Stimulated activated CD4-positive, alpha-beta T cell treated with anti-CD3 and anti-CD28 coated beads, Interleukin-1b, Interleukin-23, amount 100 ng/mL, for 1 hour (primary cell): ENCODE measurements at places on chromosomes 16 and 17.
A peak's percentile ranks its signal among the peaks of the same experiment; 100 is the strongest.

DNA sequence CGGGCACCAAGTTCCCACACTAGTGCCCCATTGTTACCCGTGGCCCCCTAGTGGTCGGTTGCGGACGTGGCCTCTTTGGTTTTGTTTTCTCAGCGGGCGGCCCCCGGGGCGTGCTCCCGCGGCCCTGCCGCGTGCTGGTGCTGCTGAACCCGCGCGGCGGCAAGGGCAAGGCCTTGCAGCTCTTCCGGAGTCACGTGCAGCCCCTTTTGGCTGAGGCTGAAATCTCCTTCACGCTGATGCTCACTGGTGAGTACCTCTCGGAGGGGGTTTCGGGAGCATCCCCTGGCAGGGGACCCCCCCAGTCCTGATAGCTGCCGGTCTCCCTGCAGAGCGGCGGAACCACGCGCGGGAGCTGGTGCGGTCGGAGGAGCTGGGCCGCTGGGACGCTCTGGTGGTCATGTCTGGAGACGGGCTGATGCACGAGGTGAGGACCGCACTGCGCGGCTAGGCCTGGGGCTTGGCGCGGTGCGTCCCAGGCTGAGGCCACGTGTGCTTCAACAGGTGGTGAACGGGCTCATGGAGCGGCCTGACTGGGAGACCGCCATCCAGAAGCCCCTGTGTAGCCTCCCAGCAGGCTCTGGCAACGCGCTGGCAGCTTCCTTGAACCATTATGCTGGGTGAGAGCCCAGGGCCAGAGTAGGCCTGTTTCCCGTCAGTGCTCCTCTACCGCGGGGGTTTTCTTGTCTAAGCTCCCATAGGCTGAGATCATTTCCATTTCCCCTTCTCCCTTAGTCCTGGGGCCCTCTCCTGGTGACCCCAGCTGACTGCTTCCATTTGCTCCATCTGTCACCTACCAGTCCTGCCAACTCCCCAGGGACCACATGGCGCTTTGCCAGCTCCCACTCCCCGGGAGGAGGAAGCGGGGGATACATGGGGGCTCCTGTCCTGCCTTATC is 1.7 kb downstream of the SPHK1 start:
- peak; percentile 78 for DNase-seq

GRCh38 chr17:61412860-61413660 is 13.4 kb downstream of the TBX2 start:
- no peak for DNase-seq

DNA sequence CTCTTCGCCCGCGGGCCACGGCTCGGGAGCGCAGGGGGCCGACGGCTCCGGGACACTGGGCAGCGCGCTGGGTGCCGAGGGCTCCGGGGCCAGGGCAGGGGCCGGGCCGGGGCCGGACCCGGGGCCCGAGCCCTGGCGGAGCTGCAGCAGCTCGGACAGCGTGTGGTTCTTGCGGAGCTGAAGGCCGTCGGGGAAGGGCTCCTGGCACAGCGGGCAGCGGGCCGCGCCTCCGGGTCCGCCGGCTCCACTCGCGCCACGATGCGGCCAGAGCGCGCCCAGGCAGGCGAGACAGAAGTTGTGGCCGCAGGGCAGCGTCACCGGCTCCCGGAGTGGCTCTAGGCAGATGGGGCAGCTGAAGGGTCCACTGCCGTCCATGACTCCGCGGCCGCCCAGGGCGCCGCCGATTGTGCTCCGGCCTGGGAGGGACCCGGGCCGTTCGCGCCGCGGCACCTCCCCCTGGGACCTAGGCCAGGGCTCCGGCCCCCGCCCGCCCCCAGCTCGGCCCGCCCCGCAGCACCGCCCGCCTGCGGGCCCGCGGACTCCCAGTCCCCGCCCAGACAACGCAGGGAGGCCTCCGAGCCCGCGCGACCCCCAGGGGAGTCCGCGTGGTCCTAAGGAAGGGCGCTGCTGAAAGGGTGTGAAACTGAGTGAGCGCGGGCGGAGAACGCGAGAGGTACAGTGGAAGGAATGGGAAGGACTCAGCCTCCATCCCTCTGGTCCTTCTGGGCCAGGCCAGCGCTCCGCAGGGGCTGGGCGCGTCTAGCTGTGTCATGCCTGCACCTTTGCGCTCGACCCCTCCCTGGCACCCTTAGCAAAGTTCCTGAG is at the start of gene TRIM47:
Gene TRIM47 (minus strand): TSS at position 408 of the 825 bp plus-strand sequence. CDS start 33 bp downstream, at position 375.
- no peak for DNase-seq

GRCh38 chr16:50151756-50152155 is 1.4 kb upstream of the TENT4B start:
- no peak for DNase-seq

DNA sequence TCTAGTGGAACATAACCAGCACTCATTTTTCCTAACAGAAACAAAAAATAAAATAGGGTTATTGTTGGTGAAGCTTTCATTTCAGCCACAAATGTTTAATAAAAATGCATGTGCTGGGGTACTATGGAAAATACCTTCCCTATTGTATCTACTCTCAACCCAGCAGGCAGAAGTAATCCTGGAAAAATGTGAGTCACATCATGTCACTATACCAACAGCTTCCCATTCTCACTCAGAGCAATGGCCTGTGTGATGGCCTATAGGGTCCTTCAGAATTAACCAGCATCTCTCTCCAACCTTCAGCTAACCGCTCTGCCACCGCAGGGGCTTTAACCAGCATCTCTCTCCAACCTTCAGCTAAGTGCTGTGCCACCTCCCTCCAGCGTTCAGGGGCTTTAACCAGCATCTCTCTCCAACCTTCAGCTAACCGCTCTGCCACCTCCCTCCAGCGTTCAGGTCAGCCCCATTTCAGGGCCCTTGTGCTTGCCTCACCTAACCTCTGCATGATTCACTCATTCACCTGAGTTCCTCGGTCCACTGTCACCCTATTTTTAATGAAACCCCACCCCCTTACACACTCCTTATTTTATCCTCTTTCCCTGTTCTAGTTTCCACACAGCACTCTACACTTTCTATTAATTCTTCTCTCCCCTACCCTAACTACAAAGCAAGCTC is 34.0 kb downstream of the UBE2G1 start:
- DNase-seq = no peak

GRCh38 chr17:53659181-53659580 is 163.5 kb upstream of the KIF2B start:
- no peak for DNase-seq

DNA sequence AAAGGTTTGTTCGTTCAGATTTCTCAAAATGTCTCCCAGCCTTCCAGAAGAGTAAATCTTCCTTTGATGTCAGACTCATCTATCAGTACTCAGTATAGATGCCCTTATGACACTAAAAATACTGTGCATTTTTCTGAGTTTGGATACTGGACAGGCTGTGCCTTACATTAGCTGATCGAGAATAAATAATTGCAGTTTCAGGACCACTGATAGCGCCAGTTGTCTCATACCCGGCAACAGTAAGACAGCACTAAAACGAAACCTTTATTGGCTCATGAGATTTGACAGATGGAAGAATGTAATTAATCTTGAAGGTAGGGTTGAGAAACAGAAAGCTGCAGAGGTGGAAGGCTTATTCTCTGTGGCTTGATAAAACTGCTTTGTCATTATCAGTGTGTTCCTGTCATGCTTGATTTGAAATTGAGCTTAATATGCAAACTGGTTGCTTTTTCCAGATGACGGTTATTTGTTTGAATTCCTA is 1.2 kb downstream of the ATP6V0A1 start:
- DNase-seq = no peak

- no peak for DNase-seq
These were observed 2.3 kb downstream of the CSF3 start for GRCh38 chr17:40017422-40018080.

- no peak for DNase-seq
These were observed 44.0 kb downstream of the SDK2 start for GRCh38 chr17:73600103-73600871.

DNA sequence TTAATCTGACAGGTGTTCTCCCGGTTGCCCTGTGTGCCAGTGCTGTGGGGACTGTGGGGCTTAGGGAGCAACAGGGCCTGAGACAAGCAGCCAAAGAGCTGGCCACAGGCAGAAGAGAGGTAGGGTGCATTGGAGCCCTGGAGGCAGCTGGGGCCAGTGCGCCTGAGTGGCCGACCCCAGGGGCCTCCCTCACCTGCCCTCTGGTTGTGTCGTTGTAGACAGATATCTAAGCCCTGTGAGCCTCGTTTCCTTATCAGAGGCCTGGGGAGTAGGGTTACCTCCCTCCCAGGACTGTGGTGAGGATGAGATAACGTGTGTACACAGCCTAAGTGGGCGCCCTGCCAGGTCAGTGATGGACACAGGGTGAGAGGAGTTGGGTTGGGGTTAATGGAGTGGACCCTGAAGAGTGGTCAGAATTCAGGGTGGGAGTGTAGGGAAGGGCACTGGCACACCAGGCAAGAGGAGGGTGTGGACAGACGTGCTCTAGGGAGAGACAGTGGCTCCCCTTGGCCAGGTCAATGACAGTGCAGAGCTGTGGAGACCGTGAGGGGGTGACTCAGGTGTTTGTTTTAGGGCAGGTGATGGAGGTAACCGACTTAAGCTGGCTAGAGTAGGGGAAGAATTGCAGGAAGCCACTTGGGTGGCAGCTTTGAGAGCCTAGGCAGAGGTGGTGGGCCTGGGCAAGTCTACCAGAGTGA is 3.4 kb downstream of the NARF start:
- DNase-seq = no peak

DNA sequence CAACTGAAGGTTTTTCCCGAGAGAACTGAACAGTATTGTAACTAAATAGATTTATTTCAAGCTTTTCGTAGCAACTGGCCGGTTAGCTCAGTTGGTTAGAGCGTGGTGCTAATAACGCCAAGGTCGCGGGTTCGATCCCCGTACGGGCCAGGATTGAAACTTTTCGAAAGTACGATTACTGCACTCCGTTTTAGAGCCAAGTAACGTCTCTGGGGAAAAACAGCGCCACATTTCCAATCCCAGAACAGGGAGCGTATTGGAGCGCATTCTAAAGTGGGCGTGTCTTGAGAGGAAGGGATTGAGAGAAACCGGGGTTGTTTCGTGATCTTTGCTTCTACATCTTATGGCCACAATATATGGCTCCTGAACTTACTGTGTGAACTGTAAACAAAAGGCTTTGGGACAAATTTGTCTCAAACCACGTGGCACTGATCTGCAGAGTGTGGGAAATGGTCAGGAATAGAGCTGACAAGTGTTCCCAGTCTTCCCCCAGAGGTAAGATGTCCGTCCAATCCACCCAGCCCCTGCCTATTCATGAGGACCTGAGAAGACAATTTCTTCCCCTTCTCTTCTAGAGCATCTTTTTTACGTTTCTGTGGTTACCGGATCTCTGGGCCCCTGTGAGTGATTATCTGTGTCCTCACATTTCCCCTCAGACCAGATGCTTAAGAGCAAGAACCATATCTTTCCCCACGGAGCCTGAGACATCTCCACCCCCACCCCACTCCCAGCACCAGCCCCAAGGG is 2.3 kb downstream of the BORCS6 start:
- peak; percentile 88 for DNase-seq

GRCh38 chr17:64155129-64155528 is 25.2 kb upstream of the ERN1 start:
- DNase-seq = no peak

DNA sequence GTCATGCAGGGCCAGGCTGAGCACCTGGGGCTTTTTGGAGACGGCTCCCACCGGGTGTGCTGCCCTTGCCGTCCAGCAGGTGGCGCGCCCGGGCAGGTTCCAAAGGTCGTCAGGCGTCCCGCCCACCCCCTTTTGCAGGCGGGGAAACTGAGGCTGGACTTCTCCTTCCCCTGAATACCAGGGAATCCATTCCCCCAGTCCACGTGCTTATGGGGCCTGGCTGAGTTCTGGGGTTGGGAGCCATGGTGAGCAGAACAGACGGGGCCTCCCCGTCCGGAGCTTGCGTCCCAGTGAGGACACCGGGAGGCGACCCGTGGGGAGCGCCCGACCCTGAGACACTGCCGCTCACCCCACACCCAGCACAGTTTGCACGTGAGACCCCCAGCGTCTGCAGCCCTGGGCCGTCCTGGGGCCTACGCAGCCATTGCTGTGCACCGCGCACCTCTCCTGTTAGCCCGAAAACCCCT is 51.8 kb upstream of the JPH3 start:
- DNase-seq = peak; percentile 19

DNA sequence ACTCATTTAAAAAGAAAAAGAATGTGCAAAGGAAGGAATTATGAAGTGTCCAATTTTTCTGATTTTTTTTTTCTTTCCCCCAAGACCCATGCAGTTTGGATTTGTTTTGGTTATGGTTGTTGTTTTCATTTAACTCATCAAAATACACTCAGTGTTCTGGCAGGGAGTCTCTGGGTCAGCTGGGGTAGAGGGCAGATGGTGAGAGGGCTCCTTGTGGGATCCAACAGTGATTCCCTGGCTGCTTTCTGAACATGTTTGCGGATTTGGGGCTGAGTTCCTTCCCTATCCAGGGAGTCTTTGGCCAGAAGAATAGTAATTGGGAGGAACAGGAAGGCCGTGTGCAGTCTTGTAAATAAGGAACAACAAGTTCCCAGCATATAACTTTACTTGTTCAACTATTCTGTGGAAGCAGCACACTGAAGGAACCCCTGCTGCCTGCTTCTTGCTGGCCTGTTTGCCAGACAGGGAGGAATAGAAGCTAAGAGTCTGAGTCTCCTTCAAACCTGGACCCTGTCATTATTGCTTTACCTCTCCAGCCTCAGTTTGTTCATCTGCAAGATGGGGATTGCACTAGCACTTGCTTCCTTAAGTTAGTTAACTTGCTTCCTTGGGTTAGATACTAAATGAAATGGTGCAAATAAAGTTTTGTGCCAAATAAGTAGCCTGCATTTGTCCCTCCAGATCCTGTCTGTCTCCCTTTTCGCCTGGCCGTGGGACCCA is 32.1 kb downstream of the C17orf67 start:
- DNase-seq = no peak

DNA sequence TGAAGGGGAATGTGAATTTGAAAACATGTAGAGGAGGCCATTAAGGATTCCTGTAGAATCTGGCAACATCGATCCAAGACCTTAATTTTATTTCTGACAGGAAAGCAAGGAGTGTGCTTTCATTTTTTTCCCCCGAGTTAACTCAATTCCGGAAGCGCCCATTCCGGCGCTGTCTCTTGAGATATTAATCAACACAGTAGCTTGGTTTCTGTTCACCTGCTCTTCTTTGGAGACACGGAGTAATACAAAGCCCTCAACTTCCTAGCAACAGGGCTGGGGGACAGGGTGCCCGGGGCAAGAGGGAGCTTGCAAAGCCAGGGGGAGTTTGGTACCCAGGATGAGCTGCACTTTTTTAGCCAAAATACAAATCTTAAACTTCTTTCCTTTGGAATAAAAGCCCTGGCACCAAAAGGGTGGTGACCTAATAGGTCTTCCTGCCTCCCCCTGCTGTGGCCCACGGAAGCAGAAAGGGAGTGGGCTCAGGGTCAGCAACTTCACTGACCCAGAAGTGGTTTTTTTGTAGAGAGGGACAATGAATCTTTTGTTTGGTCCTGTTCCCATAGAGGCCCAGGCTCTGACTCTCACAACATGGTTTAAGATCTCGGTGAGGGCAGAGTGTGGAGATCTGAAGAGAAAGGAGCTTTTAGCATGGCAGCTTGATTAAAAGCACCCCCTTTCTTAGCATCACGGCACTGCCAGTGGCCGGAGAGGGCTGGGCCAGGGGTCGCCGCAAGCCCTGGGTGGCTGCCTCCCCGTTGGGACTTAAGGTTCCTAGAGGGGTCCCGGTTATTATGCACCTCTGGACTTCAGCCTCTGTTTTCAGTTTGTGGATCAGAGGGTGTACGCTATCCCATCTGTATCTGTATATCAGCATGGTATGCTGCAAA is 207.3 kb downstream of the CCDC182 start:
- no peak for DNase-seq
